ENCODE measurements at places on chromosomes 3 and 15.

GRCh38 chr3:120280026-120280425 lies 5.0 kb downstream of the GPR156 start:
- ATAC-seq = no peak

DNA sequence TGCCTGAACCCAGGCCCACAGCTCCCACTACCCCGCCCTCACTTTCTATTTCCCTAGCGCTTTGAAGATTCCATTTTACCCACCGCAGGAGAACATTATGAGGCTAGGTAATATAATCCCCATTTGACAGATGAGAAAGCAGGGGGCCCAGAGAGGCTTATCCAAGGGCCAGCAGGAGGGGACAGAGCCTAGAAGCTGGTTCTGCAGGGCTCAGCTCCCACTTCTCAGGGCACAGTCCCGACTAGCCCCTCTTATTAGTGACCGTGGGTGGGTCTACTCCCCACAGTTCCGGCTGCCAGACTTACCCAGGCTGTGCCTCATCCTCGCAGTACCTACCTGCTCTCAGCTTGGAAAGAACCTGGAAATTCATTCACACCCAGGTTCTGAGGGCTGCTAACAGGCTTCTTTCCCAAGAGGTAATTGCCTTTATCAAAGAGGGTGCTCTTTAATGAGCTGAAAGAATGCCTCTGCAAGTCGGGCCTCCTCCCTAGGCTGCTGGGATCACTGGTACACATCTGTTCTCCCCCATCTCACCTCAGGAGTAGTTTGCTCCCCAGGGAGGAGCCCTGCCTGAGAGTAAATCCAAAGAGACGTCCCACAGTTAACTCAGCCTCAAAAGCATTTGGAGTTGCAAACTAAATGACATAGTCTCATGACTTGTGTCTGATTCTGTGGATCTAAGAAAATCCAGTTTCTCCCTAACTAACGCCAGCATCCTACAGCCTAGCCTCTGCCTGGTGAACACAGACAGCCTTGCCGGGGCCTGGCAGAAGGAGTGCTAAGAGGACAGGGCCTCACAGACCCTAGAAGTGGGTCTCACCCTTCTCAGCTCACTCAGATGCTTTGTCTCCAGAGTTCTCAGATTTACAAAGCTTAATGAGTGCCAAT lies 125.0 kb downstream of the CHSY1 start:
- ATAC-seq = peak; percentile 36

DNA sequence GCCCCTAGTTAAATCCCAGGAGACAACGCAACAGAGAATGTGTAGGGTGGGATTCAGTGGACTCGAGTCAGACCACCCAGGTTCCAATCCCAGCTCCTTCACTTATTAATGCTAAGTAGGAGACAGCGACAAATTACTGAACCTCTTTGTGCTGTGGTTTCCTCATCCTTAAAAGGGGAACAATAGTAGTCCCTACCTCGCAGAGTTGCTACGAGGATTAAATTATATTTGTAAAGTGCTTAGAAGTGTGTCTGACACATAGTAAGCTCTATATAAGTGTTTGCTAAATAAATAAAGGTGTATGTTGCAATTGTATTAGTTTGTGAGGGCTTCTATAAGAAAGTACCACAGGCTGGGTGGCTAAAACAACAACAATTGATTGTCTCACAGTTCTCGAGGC lies 58.0 kb upstream of the PPARG start:
- ATAC-seq = no peak

GRCh38 chr3:134360046-134360445 lies 14.2 kb downstream of the AMOTL2 start:
- no peak for ATAC-seq

DNA sequence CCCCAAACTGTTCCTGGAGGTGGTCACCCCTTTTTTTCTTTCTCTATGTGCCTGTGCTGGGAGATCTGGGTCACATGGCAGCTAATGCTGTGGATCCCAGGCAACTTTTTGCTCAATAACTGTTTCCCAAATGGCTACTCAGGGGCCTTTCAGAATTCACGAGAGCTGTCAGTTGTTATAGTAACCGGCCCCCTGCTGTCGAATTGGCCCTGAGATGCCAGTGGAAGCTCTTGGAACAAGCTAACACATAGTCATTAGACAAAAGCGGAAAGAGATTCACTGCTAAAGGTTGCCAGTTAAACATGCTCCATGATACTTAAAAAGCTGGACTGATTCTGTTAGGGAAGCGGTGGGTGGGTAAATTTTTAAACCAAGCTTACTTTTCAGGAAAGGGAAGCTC lies 144.1 kb downstream of the FEZF2 start:
- ATAC-seq = no peak

- no peak for ATAC-seq
Measured at GRCh38 chr3:114119776-114120175, 59.1 kb downstream of the DRD3 start.

DNA sequence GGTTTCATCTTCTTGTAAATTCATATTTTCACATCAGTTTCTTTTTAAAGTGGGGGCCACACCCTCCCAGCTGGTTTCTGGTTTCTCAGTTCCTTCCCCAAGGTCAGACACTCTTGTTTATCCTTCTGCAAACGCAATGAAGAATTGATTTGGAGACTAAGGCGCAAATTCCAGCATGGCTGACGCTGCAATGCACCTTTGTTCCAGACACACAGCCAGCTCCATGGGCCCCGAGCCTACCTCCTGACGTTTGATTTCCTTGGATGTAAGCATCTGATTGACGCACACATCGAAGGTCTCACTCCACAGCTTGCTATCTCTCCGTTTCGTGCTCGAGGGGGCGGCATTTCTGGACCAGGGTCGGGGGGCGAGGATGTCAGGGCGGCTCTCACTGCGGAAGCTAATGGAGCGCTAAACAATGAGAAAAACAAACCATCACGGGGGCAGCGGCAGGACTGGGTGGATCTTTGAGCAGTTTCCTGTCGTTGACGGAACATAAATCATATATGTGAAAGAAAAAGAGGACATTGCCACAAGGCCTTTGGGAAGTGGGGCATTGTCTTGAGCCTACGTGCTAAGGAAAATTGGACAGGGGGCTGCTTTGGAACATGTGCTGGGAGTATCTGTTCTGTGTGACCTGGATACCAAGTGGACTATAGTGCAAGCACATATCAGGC lies 46.9 kb downstream of the ARHGEF3 start:
- ATAC-seq = peak; percentile 86

DNA sequence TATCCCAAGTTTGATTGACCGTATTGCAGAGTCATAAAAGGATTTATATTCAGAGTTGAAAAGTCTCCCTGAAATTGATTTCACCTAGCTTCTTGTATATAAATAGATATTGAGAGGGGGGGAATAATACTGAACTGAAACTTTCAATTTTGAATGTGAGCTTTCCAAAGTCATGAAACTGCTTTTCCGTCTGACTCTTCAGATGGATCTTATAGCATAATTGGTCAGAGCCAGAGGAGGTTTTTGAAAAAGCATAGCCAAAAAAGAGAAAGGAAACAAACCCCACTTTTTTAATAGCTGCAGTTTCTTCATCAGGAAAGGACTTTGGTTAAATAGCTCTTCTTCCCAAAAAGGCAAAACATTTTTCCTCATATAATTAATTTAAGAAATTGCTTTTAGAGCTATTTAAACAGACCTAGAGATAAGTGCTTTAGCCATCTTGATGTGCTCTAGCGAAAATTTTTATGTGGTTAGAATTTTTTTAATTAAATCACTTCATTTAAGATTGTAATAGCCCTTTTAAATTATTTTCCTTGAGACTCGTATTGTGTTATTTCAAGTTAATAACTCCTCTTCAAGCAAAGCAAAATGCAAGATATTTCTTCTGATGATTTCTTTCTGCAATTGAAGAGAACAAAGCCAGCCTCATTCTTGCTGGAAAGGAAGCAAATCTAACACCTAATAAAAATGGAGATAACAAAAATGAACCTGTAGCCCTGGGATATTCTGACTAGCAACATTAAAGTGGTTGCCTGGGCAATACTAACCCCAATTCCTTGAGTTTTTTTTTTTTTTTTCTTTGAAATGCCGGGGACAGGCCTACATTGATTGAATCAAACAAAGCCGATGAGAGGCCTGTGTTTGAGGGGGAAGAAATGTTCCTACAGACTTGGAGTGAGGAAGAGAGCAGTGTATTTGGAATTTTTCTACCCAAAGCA lies 173.6 kb downstream of the PTPRG start:
- peak; percentile 21 for ATAC-seq

- ATAC-seq = peak; percentile 74
Measured at GRCh38 chr3:104596551-104596950, 770.2 kb upstream of the ALCAM start.

- ATAC-seq = no peak
Measured at GRCh38 chr3:152236716-152237115, 32.0 kb upstream of the MBNL1 start.

GRCh38 chr3:5123937-5124336 lies 1.8 kb downstream of the ARL8B start:
- no peak for ATAC-seq

- no peak for ATAC-seq
Measured at GRCh38 chr3:182692695-182693094, 100.6 kb upstream of the ATP11B start.

DNA sequence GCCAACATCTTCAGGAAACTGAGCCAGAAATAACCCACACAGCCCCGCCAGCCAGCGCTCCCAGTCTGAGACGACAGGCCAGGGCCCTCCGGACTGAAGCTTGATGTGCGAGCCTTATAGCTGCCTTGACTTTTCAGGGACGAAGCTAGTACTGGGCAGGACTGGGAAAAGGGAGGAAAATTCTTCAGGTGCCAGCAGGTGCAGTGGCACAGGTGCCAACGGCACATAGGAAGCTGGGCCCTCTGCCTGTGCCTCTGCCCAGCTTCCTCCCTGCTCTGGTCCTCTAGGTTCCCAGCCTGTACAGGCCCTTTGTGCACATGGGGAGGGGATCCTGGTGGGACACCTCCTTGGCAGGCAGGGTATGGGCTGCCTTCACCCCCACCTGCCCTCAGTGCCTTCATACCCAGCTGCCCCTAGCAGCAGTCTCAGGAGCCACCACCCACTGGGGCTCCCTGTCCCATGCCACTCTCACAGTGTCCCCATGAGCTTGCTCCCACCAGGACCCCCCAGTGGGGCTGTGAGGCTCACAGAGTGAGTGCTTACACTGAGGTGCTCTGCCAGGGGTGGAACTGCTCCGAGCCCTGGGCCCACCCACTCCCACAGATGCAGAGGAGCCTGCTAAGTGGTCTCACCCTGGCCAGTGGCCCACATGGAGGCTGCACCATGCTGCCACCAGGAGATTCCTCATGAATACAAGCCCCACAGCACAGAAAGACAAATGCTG lies 61.0 kb downstream of the DNAJB8 start:
- ATAC-seq = no peak

- no peak for ATAC-seq
Measured at GRCh38 chr15:95018888-95019545, 787.7 kb downstream of the MCTP2 start.

- ATAC-seq = peak; percentile 88
Measured at GRCh38 chr3:138608322-138609135, at the start of gene FAIM. FAIM (plus strand) TSS chr3:138608771; CDS start chr3:138619727, 10,956 bp downstream.

DNA sequence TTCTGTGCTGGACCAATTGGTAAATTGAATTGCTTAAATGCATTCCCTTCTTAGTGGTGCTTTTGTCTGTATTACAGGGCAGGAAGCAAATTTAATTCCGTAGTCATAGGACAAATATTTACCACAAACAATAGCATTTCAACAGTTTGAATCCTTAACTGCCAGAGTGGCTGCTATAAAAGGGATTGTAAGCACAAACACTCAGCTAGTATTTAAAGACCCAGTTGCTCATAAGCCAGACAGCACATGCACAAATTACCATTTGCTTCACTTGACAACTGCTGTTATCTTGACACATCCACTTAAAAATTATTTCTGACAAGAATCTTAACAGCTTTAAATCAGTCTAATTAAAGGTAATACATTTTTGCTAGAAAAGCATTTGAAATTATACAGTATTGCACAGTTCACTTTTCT lies 490.2 kb upstream of the ADAMTS9 start:
- peak; percentile 81 for ATAC-seq

DNA sequence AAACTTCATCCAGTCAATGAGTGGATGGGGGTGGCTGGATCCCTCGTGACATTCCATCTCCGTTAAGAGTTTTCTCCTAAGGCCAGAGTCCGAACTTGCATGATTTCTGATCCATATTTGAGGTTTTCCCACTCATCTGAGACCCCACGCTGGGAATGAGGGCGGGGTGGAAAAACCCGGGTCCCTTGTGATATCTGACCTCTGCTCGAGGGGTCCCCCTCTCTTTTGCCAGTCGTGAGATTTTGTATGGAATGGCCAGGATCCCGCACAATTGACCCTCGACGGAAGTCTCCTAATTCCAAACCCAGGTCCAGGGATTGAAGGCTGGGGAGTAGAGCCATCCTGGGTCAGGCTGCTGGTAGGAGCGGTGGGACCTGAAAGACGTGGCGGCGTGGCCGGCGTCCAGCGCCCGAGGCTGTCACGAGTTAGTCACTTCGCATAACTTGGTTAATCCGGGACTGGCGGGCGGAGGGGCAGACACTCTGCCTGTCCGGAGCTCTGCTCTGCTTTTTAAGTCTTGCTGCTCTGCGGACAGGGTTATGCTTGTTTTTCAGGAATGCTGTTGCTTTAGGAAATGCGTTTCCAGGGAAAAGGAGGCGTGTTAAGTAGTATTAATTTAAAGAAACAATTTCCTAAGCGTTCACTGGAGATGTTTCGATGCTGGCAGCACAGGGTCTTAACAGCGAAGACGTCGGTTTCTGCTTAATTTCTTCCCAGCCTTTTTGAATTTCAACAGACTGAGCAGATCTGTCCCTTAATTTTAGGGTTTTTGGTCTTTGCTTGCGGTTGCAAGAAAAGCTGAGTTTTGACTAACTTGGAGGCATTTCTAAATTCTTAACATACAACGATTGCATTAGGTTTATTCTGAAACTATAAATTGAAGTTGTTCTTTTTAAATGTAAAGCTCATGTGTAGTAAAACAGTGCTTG lies 69.7 kb upstream of the LRRFIP2 start:
- peak; percentile 68 for ATAC-seq

DNA sequence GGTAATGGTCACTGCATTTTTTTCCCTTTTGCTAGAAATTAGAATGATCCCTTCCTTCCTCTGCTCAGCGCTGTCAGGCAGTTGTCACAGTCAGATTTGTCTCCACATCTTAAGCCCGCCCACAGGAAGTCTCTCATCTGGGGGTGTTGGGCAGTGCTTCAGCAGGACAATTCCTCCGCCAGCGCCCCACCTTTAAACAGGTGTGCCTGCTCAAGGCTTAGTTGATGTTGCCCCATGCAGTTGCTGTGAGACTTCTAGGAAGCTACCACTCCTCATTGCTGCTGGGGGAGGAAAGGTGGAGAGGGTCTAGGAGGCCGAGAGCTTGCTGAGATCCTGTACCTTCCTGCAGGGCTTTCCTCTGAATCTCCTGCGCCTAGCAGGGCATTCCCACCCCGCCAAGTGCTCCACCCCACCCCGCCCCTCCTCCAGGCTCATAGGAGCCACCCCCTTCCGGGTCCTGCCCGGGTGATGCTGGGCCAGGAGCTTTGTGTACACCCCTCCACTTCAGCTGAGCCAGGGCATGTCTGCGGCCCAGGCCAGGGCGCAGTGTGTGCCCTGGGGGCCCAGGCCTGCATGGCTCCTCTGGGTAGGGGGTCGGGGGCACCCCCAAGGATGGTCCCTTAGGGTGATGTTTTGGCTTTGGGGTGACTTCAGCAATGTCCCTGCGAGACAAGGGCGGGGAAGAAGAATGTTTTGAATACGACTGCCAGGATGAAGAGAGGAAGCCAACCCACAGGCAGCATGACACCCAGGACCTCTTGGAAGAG lies 68.7 kb downstream of the TRAK1 start:
- peak; percentile 96 for ATAC-seq
